NCI-H460 (cell line): ENCODE measurements at places on chromosomes 7 and 10.

- DNase-seq = no peak
Observed at GRCh38 chr10:45624724-45625123, 47.8 kb downstream of the ZFAND4 start.

DNA sequence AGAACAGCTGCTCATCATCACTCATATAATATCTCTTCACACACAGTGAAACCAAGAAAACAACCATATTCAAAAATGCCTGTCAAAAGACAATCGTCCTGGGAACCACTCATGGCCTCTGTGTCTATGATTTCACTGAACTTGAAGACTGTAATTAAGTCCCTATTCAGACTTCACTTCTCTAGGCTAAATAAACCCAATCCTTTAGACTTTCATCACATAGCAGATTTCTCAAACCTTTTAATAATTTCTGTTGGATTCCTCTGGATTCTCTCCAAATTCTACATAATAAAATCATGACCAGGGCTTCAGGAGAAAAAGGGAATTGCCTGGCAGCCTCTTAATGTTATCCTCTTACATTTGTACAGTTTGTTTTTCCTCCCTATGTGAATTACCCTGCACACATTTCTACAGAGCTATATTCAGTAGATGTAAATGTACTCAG, 201.1 kb downstream of the LRRN3 start:
- DNase-seq = no peak

DNA sequence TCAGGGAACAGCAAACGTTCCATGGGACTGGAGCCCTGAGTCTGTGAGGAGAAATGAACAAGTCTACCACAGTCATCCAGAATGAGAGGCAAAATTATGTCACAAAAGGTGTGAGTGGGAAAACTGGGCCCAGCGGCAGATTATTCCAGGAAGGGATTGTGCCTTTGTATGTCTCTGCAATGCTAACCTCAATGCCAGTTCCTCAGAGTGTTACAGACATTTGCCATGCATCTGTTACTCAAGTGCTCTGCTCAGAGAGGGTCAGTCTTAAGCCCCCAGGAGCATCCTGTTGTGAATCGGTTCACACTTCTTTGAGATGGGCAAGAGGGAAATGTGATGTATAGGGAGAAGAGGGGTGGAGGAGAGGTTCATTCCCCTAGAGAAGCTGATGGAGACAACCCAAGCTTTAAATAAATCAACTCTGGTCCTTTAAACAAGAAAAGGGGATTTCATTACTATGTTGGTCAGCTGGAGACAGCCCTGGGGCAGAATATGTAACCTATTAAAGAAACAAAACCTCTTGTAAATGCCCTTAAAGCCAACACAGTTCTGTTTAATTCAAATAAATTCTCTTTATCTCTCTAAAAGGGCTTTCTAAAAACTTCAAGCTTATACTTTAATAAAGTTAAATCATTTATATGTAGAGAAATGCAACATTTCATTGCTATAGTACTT, 85.9 kb upstream of the GRB10 start:
- no peak for DNase-seq

GRCh38 chr7:104010052-104010909, 20.8 kb upstream of the RELN start:
- DNase-seq = no peak

DNA sequence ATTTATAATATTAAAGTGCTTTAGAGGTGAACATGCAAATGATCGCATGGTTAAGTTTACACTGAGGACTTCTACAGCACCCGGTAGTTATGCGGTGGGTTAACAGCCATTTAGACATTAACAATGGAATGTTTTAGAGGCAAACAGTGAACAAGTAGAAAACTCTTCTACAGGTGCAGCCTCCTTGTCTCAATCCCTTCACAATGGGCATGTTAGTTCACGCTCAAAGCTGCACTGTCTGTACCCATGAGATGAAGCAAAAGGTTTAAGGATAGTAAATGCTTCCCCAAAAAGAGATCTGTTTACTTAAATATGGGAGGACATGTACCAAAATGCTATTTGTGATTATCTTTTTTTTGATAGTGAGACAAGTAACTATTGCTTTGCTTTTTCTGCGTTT, 25.1 kb downstream of the PUS7 start:
- no peak for DNase-seq

DNA sequence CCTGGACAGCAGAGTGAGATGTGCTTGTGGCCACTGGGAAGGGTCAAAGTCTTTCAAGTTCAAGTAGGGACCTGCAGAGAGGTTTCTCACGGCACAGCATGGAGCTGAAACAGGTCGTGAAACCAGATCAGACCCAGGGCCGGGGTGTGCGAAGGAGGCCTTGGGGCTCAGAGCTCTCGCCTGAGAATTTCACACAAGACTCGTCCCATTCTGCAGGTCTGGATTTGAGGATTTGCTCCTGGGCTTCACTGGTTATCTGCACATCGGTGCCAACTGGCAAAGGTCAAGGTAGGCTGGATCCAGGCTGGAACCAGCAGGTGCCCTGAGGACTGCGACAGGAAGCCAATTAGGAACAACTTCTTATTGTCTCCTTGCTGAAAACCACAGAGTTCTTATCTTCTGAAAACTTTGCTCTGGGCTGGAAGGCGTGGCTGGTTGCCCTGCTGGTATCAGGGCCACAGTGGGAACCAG, 24.0 kb upstream of the GTF2I start:
- DNase-seq = no peak

GRCh38 chr10:110803239-110803749, 68.4 kb upstream of the PDCD4 start:
- no peak for DNase-seq

DNA sequence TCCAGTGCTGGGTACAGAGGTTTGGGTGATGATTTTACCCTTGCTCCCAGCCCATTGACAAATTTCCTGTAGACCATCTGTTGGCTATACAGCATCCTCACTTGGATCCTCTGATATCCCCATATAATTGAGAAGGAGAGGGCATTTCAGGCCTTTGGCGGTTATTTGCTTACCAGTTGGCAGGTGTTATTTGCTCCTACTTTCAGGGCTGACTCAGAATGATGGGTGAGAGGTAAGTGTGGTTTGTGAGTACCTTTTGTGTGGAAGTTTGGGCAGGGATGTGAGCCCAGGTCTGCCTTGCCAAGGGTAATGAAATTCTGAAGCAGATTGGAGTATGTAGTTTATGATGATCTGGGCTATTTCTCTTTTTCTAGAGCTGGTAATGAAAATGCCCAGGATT, 93.6 kb downstream of the LRMDA start:
- no peak for DNase-seq

DNA sequence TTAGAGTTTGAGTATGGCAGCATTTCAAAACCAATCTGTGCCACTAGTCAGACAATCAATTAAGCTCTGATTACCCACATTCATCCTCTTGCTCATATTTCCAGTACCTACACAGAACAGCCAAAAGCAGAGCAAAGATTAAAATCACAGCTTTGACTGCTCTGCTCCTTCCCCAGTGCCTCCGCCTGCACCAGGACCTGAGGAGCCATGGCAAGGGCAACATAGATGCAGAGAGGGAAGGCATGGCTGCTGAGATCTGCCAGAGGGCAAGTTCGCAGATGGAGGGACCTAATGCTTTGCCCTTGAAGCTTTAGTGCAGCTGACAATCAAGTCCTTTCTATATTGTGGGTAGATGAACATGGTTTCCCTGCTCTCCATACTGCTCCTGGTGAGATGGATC, 148.1 kb downstream of the HTR7 start:
- DNase-seq = no peak

DNA sequence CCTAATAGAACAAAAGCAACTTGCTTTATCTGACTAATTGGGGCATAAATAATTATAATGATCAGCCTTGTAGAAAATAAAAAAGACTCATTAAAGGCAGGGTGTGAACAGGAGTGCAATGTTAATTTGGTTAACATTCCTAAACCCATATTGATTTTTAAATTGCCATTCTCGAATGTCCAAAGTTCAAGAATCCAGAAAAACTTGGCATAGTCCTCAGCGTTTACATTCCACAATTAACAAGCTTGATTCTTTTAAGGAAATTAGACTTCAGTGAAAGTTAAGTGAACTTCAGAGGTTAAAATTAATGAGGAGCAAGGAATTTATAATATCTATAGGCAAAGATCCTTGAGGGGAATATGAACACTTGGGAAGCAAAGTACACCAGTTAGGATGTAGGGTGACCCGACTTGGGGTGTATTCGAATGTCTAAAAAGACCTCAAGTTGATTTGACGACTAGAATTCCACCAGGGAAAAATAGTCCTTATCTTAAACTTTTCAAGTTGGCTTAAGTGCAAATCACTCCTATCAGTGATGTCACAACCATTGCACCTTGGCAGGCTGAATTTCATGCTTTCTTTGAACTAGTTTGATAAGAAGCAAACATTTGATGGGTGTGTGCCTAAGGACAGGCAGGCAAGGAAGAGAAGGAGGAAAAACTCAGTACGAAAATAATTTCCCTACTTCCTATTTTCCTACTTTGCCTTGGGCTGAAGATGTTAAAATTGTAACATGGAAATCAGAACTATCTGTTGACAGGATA, 830.4 kb upstream of the COBL start:
- no peak for DNase-seq

DNA sequence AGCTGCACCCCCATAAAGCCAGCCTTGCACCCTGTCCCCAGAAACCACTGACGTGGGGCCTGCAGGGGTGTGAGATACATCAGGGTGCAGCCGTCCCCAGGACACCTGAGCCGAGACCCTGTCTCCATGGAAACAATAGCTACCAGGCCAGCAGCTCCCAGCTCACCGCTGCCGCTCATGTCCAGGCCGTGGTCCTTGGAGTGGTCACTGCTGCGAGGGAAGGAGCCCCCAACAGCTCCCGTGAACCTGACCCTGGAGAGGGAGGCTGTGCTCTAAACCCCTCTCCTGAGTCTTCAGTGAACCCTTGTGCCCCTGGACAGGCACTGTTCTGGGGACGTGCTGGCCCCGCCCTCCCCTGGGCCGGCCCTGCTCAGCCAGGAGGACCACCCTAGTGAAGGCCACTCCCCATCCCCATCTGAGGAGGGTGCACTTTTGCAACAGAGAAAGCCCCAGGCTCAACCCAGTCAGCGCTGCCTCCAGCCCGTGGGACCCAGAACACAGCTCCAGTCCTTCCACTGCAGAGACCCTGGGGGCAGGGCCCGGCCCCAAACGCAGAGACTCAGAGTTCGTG, 19.6 kb upstream of the INPP5A start:
- DNase-seq = no peak

GRCh38 chr10:58593008-58593407, 80.3 kb downstream of the BICC1 start:
- DNase-seq = no peak

DNA sequence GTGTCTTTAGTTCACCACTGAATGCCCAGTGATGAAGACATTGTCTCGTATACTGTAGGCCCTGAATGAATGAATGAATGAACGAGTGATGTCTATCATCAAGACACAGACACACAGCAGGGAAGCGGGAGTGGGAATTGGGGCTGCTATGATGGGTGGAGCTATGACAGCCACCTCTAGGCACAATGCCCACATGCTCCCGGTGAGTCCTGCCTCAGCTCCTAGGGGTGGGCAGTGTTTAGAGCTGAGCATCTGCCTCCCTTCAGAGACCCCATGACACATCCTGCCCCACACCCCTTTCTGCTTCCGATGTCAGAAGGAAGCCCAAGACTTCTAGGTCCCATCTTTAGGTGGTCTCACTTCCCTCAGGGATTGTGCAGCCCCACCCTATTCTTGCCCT, 714.1 kb downstream of the PARD3 start:
- no peak for DNase-seq

DNA sequence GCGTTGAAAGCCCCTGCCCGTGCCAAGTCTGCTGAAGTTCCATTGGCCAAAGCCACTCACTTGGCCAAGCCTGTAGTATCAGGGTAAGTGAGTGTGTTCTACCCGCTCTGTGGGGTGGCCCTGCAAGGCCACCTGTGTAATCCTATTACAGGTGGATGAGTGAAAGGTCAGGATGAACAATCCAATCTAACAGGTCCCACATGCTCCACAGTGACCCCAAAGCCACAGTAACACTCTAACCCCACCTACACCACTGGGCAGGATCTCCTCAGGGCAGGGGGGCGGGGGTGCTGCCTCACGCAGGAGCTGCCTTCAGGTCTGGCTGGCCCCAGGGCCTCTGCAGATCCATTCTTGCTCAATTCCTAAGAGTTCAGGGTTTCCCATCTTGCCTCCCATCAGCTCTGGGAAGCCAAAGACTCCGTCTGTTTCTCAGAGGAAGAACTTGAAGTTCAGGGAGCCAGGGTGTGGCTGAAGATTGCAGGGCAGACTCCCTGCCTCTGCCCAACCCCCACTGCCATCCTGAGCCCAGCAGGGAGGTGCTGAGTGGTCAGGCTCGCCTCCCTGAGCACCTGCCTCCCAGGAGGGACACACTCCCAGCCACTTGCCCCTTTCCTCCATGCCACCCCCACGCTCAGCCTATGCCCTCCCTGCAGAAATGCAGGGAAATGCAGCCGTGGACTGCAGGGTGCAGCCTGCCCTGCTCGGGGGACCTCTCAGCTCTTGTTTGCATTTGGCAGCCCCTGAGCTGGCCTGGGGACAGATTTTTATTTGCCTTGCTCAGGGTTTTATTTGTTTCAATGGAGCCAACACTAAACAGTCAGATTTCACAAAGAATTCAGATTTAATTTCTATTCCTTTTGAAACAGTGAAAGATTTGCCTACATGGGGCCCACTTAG, 9.8 kb upstream of the COMTD1 start:
- no peak for DNase-seq

DNA sequence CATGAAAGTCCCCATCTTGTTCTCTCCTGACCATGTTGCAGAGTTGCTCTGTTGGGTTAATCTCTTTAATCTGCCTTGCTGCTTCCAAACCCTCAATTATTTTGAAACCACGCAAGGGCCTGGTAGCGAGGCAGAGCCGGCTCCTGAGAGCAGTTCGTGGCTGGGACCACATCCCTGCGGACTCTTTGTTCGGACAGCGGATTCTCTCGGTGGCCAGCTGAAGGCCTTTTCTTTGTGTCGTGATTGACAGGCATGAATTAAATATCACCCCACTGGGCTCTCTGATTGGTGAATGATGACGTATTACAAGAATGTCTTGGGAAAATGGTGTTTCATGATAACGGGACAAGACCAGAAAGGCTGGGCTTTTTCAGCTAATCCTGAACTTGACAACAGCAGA, 66.9 kb upstream of the ARHGAP21 start:
- DNase-seq = no peak

DNA sequence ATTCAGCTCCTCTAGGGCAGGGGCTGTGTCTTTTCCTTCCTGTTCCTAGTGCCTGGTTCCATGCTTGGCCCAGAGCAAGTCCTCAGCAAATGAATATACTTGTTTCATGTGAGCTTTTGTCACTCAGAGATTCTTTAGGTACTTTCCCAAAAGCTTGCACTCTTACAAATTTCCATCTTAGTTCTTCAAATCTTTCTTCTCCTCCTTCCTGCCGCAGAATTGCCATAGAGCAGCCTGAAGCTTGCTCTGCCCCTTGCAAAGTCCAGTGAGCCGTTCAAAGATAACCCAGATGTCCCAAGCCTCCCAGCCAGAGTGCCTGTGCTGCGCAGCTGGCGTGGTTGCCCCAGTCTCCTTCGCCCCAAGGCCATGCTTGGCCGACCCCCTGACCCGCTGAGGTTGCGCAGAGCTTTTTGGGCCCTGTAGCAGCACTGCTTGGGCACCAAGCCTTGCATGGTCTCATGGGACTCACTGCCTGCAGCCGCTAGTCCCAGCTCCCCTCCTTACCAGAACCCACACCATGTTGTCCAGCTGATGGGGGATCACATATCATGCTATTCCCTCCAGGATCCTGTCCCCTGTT, 20.7 kb downstream of the CHST3 start:
- DNase-seq = no peak

GRCh38 chr7:38748056-38748610, 117.0 kb upstream of the AMPH start:
- peak; percentile 6 for DNase-seq

GRCh38 chr10:122852261-122852660, 6.6 kb upstream of the CUZD1 start:
- DNase-seq = no peak
